ENCODE measurements at places on chromosomes 5 and 9. TPM values are rescaled to one million over a fixed set of nuclear protein-coding genes. Genes with fewer than 3 reads are reported as not detected.

The PCDH12 gene
- total RNA-seq, result 16.6 TPM

The RLN1 gene
- total RNA-seq, result 0.35 TPM

The SLC12A7 gene
- total RNA-seq, result 208 TPM

The TMED9 gene
- 58.1 TPM for total RNA-seq

The LCN12 gene
- total RNA-seq, result 4.1 TPM

The ABHD17B gene
- 8.6 TPM for total RNA-seq

The TRIM41 gene
- total RNA-seq, result 22.4 TPM

The F2R gene
- 17.9 TPM for total RNA-seq

The TICAM2 gene
- total RNA-seq, result 2.5 TPM
